ENCODE measurements at places on chromosomes 2 and 18.
A peak's percentile ranks its signal among the peaks of the same experiment; 100 is the strongest.

DNA sequence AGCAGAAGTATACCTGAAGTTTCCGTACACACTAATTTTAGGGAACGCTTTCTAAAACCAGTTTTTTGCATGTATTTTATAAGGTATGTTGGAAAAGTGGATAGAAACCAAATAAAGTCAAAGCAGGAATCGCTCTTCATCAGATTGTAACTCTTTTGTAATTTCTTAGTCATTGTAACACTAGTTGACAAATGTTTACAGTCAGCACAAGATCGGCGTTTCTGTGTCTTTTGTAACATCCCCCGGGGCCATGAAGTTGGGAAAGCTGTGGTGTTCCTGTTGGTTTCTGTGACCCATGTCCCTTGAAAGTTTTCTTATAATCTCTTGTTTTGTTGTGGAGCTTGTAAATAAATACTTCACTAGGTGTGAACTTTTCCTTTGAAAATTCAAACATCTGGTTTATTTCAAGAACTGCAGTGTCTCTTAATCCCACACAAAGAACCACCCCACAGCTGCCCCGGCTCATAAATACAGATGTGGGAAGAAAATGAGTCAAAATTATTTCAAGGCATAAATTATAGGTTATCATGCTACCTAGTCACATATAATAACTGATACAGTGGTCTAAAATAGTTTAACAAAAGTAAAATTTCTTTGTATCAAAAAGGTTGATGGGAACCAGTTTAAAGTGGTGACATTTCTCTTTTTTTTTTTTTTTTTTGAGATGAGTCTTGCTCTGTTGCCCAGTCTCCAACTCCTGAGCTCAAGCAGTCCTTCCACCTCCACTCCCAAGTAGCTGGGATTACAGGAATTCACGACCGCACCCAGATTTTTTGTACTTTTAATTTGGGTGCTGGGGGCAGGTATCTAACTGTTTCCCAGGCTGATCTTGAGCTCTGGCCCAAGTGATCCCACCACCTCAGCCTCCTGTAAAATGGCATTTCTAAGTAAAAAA lies 751 bp upstream of the NMI start:
- DNase-seq, result no peak

DNA sequence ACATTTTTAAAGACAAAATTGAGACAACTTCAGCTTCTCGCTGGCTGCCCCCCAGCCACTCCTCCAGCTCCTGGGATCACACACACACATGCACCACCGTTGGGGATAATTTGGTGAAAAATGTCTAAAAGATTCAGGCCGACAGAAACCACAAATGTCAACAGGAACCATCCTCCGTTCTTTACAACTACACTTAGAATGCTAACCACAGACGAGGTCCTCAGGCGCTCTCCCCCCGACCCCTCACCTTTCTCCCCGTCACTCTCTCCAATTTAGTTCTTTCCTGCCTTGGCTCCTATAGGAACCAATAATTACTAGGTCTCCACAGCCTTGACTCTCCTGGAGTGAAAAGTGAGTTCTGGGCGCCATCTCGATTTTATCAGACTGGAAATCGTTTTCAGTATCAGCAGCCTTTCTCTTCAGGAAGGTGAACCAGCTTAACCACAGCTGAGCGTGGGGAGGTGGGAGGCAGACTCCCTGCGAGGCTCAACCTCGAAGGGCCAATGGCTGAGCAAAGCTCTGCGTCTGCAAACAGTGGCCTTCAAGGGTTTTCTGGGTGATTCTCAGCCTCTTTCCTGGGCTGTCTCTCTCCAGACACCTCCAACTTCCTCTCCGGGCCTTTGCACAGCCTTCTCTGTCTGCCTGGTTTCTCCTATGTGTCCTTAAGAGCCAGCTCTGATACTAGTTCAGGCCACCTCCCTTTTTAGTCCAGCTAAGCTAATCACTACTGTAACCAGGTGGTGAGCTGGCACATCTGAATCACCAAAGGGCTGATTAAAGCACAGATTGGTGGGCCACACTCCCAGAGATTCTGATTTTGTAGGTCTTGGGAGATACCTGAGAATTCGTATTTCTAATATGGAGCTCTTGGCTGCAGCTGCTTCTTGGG lies 115.7 kb upstream of the COPS8 start:
- DNase-seq, result no peak

DNA sequence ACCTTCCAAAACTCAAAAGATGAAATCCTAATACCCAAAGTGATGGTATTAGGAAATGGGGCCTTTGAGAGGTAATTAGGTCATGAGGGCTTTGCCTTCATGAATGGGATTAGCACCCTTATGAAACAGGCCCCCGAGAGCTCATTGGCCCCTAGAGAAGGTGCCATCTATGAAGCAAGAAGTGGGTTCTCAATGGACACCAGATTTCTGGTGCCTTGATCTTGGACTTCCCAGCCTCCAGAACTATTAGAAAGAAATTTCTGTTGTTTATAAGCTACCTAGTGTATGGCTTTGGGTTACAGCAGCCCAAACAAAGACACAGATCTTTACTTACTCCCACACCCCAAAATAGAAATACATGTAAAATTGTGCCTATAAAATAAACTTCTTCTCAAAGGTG lies 45.4 kb downstream of the SOCS6 start:
- no peak for DNase-seq

GRCh38 chr2:55607717-55608116 lies 9.7 kb downstream of the PPP4R3B start:
- DNase-seq, result no peak

- no peak for DNase-seq
These were observed 58.9 kb upstream of the FAM136A start for GRCh38 chr2:70360661-70361270.

DNA sequence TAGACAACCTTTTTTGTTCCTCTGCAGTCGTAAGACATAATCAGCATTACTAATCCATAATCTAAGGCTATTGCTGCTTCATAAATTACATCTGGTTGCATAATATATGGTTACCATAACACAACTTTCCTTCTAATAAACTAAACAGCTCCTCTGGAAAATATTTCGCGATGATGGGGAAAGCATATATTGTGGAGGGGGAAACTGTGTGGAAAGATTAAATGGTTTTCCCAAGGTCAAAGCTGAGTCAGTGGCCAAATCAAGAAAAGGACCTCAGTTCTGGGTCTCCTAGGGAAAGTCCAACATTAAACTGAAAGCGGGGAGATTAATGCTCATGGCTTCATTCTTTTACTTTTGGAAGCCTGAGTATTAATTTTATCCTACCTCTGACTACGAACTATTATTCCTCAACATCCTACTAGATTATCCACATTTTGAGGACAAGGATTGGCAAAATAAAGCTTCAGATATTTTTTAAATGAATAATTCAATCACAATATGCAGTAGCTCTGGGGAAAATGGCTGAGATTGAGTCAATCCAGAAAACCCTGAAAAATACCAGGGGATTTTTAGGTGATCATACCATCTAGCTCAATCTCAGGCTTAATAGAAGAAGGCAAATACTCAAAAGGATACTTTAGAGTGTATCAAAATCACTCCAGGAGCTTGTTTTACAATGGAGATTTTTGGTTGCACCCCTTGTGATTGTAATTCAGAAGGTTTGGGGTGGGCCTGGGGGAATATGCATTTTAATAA lies 33.8 kb upstream of the STK17B start:
- DNase-seq, result no peak

DNA sequence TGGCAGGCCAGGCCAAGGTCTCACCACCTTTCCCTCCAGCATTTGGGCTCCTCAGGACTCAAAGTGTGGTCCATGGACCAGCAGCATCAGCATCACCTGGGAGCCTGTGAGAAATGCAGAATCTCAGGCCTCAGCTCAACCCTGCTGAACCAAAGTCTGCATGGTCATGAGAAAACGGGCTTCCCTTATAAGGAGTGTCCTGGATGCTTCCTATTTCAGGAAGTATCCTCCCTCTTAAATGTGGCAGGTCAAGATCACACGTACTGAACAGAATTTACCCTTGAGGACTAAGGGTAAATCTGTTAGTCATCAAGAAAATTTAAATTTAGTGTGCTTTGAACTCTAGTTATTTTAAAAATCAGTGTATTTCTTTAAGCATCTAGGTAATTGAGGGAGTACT lies 11.8 kb downstream of the CD8A start:
- no peak for DNase-seq

GRCh38 chr2:112921982-112922381 lies 11.0 kb downstream of the IL37 start:
- DNase-seq, result no peak

DNA sequence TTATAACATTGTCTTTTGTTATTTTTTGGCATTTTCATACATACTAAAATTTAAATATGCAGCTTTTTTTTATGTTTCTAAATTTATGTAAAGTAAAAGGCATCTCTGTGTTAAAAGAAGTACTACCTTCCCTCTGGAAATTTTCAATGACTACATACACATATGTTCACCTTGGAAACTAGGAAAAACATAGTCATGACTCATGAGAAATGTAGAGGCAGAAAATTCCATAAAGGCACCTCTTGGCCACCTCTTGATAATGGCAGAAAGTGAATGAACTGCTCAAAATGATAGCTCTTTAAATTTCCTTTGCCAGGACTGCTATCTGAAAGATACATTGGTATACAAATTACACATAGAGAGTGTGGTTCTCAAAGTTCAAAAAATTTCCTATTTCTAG lies 889.1 kb upstream of the ZEB2 start:
- no peak for DNase-seq

- peak; percentile 63 for DNase-seq
These were observed 5.1 kb upstream of the STEAP3 start for GRCh38 chr2:119218478-119219064.

GRCh38 chr2:88852753-88853402 lies 161.4 kb downstream of the RPIA start:
- no peak for DNase-seq

DNA sequence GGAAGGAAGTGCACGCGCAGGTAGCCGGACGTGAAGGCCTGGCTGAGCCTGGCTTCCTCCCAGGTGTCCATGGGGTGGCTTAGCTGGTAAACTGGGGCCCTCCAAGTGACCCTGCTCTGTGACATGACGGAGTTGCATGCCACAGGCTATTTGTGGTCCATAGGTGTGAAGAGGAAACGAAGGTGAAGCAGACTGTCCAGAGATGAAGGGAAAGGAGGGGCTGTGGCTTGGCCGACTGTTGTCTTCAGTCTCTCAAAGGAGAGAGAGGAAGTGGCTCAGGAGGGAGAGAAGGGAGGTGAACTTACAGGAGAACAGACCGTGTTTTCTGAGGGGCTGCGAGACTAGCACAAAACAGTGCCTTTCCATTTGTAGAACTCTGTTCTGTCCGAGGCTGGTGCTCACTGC lies 19.3 kb downstream of the INPP5D start:
- no peak for DNase-seq

GRCh38 chr18:70190529-70190928 lies 15.0 kb downstream of the RTTN start:
- no peak for DNase-seq

DNA sequence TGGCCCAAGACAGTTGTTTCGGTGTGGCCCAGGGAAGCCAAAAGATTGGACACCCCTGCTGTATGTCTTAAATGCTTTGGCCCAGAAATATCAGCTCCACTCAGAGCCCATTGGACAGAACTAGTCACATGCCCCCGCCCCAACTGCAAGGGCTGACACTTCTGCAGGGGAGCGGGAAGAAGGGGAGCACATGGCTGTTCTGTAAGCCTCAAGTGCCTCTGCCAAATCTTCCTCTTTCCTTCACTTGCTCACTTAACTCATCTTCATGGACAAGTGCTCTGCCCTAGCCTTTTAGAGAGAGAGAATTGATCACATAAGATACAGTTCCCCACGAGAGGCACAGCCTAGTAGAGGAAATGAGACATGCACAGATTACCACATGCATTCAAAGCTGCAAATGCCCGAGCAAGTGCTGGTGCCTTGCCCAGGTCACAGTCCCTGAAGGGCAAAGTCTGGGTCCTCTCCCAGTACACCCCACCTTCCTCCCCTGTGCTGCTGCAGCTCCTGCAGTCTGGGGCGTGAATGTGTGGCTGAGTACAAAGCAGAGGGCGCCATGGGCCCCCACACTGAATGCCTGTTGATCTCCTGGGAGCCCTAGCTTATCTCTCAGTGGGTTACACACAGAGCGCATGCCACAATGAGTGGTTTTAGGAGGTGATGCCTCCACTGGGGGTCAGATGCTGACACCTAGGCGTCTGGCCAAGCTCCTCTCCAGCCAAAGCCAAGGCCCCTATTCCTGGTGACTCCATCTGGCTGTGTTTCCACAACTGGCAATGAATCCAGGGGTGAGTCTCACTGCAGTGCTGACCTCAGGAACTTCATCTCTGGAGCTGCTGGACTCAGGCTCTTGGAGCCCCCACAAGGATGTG lies 135.3 kb downstream of the CTIF start:
- DNase-seq, result peak; percentile 12

DNA sequence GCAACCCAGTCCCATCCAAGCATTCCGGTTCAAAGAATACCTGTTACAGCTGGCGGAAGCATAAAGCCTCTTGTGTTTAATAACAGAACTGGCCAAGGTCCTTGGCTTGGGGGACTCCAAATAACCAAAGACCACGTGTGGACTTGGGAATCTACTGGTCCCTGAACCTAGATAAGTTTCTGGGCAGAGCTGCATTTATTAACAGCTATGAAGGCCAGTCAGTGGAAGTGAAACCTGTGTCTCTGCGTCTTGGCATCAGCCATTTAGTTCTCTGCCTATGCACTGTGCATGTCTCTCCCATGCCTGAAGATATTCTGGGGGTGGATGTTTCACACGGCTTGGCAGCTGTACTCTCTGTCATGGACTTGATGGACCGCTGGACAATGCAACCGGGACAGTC lies 137.7 kb downstream of the CCBE1 start:
- no peak for DNase-seq

GRCh38 chr2:27929916-27930486 lies 39.5 kb downstream of the BABAM2 start:
- DNase-seq, result no peak

- no peak for DNase-seq
These were observed 138.4 kb downstream of the OTX1 start for GRCh38 chr2:63189026-63189425.

GRCh38 chr2:181786371-181787228 lies 104.9 kb upstream of the ITPRID2 start:
- no peak for DNase-seq

GRCh38 chr2:66789741-66790140 lies 354.8 kb downstream of the MEIS1 start:
- no peak for DNase-seq
